Germinal center (tissue), 1 donor: ENCODE measurements at places on chromosomes 3 and 15.

- no peak for DNase-seq
Measured at GRCh38 chr3:122918576-122919290, 108.8 kb downstream of the SEMA5B start.

GRCh38 chr3:122773944-122774509 lies 19.6 kb downstream of the HSPBAP1 start:
- no peak for DNase-seq

GRCh38 chr3:186598108-186598784 lies 14.6 kb upstream of the AHSG start:
- DNase-seq: no peak

DNA sequence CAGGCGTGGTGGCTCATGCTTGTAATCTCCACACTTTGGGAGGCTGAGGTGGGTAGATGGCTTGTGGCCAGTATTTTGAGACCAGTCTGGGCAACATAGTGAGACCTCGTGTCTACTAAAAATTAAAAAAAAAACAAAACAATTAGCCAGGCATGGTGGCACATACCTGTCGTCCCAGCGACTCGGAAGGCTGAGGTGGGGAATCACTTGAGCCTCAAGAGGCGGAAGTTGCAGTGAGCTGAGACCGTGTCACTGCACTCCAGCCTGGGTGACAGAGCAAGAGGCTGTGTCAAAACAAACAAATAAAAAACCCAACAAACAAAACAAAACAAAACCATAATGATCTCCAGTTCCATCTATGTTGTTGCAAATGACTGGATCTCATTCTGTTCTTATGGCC lies 341.3 kb upstream of the CFAP20DC start:
- DNase-seq: no peak

DNA sequence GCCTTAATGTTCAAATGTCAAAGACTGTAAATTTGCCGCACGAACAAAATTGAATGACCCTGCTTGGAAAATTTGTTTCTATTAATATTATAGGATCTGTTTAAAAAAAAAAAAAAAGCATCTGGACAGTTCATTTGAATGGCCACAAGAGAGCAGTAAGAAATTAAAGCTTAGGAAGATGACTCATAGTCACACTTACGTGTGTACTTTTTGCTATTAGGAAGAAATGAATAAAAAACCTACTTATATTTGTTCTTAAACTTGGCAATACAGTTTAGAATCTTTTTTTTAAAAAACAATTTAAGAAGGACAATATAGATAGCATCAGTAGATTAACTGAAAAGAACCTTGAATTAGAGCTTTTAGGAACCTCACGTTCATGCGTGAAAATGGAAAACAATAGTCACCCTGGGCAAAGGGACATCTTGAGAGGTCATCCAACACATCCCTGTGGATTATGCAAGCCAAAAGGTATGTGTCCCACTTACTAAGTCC lies 621.8 kb downstream of the MECOM start:
- no peak for DNase-seq

GRCh38 chr15:90701880-90702630 lies 15.1 kb upstream of the BLM start:
- DNase-seq: no peak

DNA sequence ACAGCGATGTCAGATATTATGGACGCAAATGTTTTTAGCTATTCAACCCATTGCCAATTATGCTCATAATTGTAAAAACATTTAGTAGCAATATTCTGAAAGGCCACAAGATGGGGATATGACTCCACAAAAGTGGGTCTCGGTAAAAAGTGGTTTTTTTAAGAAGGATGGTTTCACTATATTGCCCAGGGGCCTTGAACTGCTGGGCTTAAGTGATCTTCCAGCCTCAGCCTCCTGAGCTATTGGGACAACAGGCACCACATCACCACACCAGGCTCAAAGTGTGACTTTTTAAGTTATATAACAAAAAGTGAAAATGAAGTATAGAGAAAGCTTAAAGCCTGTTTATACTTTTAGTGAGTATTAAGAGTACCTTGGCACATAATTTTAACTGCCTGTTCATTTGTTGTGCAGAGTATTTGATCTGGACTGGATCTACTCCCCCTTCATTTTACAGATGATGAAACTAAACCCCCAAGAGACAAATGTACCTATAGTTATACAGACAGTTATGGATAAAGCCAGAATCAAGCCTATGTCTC lies 9.4 kb downstream of the NAA50 start:
- peak; percentile 54 for DNase-seq

DNA sequence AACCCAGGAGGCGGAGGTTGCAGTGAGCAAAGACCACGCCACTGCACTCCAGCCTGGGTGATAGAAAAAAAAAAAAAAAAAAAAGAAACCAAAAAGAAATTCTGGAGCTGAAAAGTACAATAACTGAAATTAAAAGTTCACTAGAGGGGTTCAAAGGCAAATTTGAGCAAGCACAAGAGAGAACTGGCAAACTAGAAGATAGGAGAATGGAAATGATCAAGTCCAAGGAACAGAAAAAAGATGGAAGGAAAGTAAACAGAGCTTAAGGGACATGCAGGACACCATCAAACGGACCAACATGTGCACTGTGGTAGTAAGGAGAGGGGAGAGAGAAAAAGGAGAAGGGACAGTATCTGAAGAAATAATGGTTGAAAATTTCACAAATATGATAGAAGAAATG lies 12.9 kb downstream of the SNX4 start:
- DNase-seq: no peak

GRCh38 chr3:14744556-14744955 lies 69.6 kb downstream of the C3orf20 start:
- no peak for DNase-seq

DNA sequence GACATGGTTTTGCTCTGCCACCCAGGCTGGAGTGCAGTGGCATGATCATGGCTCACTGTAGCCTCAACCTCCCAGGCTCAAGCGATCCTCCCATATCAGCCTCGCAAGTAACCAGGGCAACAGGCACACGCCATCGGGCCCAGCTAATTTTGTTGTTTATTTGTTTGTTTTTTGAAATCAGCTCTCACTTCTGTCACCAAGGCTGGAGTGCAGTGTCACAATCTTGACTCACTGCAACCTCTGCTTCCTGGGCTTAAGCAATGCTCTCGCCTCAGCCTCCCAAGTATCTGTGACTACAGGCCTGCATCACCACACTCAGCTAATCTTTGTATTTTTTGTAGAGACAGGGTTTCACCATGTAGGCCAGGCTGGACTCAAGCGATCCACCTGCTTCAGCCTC lies 26.3 kb upstream of the PLCH1 start:
- DNase-seq: no peak

- DNase-seq: no peak
Measured at GRCh38 chr15:85495096-85495495, 114.7 kb downstream of the AKAP13 start.

DNA sequence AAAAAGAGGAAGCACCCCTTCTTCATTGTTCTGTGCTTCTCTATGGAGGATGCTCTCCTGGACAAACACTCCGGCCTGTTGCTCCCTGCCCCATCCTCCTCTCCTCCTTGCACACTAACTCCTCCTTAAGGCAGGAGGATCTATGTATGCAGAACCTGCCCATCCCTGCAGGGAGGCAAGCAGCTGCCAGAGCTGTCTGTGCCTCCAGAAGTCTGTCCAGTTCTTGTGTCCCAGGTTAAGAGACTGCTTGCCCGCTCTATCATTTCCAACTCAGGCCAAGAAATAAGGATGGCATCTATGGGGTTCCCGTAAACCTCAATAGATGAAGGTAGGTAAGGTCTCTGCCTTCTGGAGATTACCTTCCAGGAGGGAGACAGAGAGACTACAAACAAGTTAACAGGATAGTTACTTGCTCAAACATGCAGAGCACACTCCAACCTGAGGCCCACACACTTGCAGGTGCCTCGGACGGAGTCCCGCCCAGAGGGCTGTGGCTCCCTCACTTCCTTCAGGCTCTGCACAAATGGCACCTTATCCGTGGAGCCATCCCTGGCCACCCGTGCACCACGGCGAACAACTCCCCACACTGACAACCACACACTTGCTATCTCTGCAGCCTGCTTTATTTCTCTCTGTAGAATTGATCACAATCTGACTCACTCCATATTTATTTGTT lies 6.9 kb downstream of the XXYLT1 start:
- DNase-seq: no peak

GRCh38 chr3:192825216-192825615 lies 92.4 kb downstream of the MB21D2 start:
- no peak for DNase-seq

DNA sequence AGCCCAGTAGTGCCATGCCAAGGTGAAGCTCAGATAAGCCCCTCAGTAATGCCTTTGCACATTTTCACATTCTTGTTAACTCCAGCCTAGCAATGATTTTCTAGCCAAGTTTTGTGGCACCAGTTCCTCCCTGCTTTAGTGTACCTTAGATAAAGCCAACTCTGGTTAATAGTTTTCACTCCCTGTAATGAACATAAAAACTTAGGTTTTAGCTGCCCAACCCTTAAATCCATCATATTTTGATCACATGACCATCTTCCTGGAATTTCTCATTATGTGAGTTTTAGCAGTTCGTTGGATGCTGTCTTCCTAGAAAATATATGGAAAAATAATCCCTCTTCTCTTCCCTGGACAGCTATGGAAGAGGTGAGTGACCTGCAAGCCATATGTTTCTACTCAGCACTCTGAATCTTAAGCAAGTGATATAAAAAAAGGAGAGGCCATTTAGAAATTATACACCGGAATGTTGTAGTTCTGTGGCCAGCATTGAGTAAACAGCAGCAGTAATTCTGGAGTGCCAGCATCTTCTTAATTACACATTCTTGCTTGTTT lies 62.2 kb upstream of the P2RY1 start:
- no peak for DNase-seq

- DNase-seq: no peak
Measured at GRCh38 chr3:38988955-38989354, 62.8 kb downstream of the SCN11A start.

- peak; percentile 63 for DNase-seq
Measured at GRCh38 chr15:70327856-70328678, 230.3 kb upstream of the TLE3 start.

GRCh38 chr15:89143503-89144162 lies 55.4 kb downstream of the ABHD2 start:
- no peak for DNase-seq

DNA sequence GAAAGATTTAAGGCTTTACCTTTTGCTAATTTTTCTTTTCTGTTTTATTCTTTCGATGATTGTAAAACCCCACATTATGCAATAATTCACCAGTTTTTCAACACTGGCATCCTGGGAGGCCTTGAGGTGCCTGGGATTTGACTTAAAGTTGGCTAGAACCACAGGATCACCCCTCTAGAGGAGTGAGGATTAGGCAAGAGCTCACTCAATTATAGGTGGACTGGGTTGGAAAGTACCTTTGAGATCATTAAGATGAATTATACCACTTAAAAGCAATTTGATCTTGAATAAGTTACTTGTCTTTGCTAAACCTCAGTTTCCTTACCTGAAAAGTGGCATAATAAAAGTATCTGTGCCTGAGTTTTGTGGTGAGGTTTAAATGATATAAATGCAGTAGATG lies 212.8 kb upstream of the TPRG1 start:
- DNase-seq: no peak

- no peak for DNase-seq
Measured at GRCh38 chr3:71397046-71397445, 186.5 kb downstream of the FOXP1 start.

GRCh38 chr3:42134867-42135464 lies 43.8 kb downstream of the TRAK1 start:
- DNase-seq: no peak

DNA sequence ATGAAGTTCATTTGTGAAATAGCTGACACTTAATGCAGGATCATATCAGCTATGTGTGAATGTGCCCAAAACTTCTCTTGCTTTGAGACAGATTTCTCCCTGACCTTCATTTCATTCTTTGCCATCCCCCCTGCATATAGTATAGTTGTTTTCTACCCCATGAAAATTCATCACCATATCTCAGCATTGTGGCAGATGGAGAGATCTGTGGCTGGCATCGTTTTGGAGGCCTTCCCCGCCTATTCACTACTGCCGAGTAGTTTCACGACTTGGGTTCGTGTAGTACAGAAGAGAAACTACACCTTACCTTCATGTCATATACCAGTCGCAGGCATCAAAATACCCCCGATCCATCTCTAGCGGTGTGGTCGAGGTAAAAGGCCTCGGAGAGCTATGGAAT lies 66.2 kb upstream of the SELENOK start:
- no peak for DNase-seq

GRCh38 chr15:71093054-71094024 lies 21.9 kb upstream of the THSD4 start:
- no peak for DNase-seq

DNA sequence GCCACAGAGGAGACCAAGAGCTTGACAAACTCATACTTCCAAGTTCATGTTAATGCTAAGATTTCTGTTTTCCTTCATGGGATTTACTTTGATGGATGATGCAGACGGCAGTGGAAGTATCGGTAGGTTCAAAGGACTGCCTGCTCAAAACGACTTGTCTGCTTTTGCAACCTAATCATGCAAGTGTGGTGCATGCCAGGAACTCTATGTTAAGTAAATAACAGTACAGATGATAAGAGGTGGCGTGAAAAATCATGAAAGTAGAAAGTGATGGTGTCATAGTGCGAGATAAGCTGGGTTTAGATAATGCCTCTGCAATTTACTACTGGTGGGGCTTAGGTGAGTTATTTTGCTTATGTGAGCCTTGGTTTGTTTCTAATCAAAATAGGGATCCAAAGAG lies 14.7 kb upstream of the LMCD1 start:
- DNase-seq: no peak

- peak; percentile 43 for DNase-seq
Measured at GRCh38 chr15:89419370-89419984, 76.9 kb downstream of the RHCG start.

DNA sequence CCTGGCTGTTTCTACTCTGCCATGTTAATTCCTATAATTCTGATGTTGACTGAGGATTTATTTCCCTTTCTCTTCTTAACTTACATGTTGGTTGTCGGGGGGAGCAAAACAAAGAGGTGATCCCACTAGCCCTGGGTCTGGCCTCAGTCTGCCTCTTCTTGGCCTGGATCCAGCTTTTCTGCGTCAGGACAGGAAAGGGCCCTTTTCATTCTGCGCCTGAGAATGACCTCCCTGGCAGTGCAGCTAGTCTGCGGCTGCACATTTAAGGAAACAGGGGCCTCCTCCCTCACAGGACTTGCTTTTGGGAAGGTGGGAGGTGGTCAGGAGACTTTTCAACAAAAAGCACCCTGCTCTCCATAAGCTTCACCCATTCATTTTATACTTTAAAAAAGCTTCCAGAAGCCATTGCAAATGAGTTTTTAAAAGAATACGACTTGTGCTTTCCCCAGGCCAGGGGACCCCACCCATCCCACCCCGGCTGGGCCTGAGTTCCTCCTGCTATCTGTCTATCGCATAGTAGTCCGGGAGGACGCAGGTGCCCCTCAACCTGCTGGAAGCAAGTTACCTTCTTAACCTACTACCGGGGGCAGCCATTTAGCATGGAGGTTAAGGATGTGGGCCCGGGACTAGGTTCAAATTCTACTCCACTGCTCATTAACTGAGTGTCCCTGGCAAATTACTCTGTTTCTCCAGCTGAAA lies 21.3 kb upstream of the EHD4 start:
- no peak for DNase-seq
